ENCODE measurements at places on chromosomes 12 and 14.

- DNase-seq, result no peak
Observed at GRCh38 chr12:9143929-9144729, 28.4 kb upstream of the A2M start.

- no peak for DNase-seq
Observed at GRCh38 chr12:5797661-5798060, 147.4 kb downstream of the ANO2 start.

DNA sequence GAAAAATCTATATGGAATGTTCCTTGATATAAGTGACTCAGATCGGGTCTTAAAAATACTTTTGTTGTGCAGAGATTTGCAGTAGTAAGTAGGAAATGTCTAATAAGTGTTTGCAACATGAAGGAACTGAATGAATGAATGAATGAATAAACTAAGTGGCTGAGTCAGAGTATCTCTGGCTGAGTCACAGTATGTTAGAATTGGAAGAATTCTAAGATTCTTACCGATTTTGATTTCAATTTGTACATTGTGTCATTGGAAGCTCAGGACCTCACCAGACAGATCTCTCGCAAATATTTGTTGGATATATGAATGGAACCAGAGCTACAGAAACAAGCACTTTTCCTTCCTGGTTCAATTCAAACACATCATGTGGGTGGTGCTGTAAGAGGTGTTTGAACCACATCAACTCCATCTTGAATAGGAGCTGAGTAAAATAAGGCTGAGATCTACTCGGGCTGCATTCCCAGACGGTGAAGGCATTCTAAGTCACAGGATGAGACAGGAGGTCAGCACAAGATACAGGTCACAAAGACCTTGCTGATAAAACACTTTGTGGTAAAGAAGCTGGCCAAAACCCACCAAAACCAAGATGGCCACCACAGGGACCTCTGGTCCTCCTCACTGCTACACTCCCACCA is 123.9 kb upstream of the FOXN3 start:
- peak; percentile 82 for DNase-seq

DNA sequence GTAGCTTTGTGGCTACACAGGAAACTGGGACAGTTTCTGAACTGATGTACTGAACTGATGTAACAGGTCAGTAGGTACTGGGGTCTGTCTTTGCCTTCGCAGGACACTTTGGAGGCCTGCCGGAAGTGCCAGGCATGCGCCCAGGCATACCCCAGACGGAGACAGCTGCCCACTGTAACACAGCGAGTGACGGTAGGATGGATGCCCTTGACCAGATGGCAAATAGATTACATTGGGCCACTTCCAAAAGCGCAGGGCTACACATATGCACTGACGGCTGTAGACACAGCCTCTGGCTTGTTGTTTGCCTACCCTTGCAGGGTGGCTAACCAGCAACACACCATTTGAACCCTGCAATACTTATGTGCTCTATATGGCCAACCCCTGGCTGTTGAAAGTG is 94.1 kb upstream of the TMPO start:
- DNase-seq, result no peak

- no peak for DNase-seq
Observed at GRCh38 chr12:20492251-20492760, 124.0 kb downstream of the PDE3A start.

DNA sequence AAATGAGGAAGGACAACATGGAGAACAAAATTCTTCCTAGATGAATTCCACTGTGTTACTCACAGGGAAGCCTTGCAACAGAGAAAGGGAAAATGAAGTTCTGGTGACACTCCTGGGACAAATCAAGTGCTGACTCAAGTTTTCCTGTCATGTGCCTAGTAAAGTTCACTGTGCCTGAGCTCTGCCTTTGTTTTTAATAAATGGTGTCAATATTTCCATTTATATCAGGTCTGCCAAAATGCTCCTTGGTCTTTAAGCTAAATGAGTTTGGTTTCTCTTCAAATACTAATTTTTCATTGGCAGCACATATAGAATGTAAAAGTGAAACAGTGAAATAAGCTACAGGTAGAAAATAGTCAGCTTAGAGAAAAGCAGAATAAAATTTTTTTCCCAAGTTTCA is 33.0 kb downstream of the HIGD1C start:
- DNase-seq, result peak; percentile 33

GRCh38 chr12:58425481-58426392 is 484.4 kb downstream of the ATP23 start:
- DNase-seq, result peak; percentile 89

- no peak for DNase-seq
Observed at GRCh38 chr12:21330682-21331253, 3.9 kb downstream of the SLCO1A2 start.

DNA sequence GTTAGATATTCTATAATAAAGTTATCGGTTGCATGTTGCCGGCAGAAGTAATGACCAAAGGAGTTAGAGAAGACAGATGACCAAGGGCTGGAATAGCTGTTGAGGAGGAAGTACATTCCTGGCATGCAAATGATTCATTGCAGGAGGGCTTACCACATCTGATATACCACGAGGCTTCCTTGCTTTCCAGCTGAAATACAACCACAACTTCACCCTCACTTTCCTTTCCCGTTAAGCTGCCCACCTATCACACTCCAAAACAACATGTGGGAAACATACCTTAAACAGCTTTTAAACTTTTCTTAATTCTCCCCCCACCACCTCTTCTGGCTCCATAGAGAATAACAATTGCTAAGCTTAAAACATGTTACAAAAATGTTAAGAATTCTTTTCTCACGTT is 594.1 kb downstream of the NRXN3 start:
- DNase-seq, result no peak

DNA sequence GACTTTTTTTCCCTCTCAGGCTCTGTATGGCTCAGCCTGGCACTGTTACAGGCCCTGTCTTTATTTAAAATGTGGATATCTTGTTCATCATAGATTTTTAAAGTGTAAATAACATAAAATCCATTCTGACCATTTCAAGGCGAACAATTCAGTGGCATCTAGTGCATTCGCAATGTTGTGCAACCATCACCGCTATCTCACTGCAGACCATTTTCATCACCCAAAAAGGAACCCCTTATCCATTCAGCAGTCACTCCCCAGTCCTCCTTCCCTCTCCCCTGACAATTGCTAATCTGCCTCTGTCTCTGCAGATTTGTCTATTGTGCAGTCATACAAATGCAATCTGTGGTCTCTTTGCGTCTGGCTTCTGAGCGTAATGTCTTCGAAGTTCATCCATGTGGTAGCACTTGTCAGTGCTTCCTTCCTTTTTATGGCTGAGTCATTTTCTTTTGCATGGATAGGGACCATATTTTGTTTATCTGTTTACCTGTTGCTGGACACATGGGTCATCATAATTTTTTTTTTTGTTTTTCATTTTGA is 148.8 kb upstream of the LHX5 start:
- DNase-seq, result no peak

GRCh38 chr12:39685854-39686657 is 66.5 kb upstream of the ABCD2 start:
- DNase-seq, result no peak

GRCh38 chr12:51311389-51311788 is 12.6 kb downstream of the BIN2 start:
- no peak for DNase-seq

DNA sequence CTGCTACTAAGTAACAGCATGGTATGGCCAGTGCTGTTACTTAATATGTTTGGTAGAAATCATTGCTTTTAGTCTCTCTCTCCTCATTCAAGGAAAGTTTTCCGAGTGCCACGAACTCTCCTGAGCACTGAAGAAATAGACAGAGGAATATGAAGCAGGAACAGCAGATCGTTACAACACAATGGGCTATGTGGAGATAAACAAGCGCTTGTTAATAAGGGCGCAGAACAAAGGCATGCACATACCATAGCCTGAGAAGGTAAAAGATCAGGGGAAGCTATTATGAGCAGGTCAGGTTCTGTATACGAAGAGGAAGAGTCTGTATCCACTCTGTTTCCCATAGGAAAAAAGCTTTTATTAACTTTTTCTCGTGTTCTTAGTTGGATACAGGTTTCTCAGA is 156.2 kb upstream of the CPNE8 start:
- no peak for DNase-seq

GRCh38 chr12:82527165-82527780 is 159.4 kb upstream of the TMTC2 start:
- DNase-seq, result peak; percentile 8

DNA sequence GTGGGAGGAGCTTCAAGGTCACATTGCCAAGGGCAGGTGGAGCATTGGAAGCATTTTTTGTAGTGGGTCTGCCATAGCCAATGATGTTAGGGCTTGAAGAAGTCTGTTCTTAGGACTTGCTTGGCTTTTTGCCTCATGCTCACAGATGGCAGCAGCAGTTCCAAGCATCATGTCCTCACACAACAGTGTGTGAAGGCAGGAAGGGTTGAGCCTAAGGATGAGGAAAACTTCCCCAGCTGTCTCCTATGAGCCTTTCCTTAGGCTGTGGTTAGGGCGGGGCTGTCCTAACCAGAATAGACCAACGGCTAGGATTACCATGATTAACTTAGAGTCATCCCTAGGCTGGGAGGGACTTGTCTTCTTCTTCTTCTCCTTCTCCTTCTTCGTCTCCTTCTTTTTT is 76.2 kb upstream of the KCNA1 start:
- DNase-seq, result no peak

GRCh38 chr12:85784096-85784720 is 52.0 kb downstream of the RASSF9 start:
- DNase-seq, result no peak

- DNase-seq, result no peak
Observed at GRCh38 chr14:56002876-56003625, 115.2 kb upstream of the PELI2 start.

DNA sequence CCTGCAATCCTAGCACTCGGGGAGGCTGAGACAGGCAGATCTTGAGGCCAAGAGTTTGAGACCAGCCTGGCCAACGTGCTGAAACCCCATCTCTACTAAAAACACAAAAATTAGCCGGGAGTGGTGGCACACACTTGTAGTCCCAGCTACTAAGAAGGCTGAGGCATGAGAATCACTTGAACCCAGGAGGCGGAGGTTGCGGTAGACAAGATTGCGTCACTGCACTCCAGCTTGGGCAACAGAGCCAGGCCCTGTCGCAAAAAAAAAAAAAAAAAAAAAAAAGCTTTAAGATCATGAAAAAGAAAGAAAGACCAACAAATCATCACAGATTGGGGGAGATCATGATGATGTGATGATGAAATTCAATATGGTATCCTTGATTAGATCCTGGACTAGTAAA is 30.6 kb downstream of the WDR89 start:
- DNase-seq, result no peak
